Upper lobe of right lung (tissue), 1 donor: ENCODE measurements at places on chromosomes 7 and 10.
A peak's percentile ranks its signal among the peaks of the same experiment; 100 is the strongest.

DNA sequence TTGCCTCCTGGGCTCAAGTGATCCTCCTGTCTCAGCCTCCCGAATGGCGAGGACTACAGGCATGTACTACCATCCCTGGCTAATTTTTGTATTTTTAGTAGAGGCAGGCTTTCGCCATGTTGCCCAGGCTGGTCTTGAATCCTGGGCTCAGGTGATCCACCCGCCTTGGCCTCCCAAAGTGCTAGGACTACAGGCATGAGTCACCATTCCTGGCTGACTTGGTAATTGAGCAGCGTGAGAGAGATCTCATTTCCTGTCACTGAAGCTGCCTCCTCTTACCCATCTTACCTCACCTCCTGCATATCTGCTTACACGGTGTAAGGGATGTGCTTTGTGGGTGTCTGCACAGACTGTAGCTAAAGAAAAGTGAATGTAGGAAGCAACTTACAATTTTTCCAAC, 9.7 kb downstream of the IFIT3 start:
- no peak for DNase-seq

DNA sequence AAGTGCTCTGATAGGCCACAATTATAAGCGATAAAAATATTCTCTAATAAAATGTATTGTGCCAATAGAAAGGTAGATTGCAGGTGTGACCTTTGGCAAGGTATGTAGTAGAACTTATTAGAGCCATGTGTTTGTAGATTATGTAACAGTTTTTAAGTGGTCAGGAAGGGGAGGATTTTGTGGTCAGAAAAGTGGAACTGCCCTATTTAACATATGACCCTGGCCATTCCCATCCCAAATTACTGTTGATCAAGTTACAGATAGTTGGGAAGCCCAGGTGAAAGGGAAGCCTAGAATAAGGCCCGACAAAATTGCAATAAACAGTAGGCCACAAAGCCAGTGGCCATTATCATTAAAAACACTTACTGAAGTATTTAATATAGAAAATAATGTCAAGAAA, 89.2 kb downstream of the SPAG6 start:
- no peak for DNase-seq

GRCh38 chr10:74150204-74150989, at the start of gene AP3M1:
Gene AP3M1 (minus strand): TSS chr10:74150828. CDS start chr10:74138379, 12,449 bp downstream.
- peak; percentile 90 for DNase-seq

DNA sequence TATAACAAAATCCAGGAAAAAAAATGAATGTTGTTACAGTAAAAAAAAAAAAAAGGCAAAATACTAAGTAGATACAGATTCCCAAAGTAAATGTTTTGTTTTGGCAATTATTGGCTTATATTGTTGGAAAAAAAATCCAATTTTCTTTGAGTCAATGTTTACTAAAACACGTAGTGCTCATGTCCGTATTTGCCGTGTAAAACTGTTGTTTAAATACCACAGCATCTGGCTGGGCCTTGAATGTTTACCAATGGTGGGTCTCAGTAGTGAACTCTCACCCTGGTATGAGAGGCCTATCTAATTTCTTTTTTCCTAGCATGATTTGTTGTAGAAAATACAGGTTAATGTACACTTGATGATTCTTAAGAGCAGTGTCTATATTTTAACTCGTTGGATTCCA, 41.4 kb upstream of the SLC26A5 start:
- DNase-seq, result no peak

- no peak for DNase-seq
Observed at GRCh38 chr10:69787681-69788080, 14.0 kb upstream of the COL13A1 start.

DNA sequence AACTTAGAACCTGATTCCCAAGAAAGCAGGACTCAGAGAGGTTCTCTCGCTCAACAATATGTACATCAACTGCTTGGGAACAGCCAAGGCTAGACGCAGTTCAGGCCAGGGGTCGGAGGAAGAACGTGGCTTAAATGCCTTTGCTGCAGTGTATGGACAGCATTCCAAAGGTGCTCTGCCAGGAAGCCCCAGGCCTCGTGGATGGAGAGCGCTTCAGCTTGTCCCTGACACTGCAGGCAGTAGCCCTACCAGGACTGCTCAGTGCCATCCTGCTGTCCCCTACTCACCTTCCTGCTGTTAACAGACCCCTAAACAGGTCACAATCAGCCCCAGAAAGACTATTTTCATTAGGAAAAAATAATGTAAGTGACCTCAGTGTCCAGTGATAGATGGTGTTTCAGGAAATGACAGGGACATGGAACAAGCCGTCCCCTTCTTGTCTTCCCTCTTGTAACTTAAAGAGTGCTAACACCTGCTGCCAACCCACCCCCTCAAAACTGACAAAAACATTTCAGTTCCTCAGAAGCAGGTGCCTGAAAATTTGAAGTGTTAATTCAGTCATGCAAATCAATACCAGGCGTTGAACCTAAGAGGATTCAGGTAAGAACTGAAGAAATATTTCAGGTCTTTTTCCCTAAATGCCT, 16.5 kb downstream of the CREB3L2 start:
- DNase-seq, result no peak

GRCh38 chr10:22453948-22454591, 108.8 kb downstream of the SPAG6 start:
- DNase-seq, result no peak

- DNase-seq, result peak; percentile 73
Observed at GRCh38 chr10:110141871-110142635, 65.4 kb upstream of the MXI1 start.

DNA sequence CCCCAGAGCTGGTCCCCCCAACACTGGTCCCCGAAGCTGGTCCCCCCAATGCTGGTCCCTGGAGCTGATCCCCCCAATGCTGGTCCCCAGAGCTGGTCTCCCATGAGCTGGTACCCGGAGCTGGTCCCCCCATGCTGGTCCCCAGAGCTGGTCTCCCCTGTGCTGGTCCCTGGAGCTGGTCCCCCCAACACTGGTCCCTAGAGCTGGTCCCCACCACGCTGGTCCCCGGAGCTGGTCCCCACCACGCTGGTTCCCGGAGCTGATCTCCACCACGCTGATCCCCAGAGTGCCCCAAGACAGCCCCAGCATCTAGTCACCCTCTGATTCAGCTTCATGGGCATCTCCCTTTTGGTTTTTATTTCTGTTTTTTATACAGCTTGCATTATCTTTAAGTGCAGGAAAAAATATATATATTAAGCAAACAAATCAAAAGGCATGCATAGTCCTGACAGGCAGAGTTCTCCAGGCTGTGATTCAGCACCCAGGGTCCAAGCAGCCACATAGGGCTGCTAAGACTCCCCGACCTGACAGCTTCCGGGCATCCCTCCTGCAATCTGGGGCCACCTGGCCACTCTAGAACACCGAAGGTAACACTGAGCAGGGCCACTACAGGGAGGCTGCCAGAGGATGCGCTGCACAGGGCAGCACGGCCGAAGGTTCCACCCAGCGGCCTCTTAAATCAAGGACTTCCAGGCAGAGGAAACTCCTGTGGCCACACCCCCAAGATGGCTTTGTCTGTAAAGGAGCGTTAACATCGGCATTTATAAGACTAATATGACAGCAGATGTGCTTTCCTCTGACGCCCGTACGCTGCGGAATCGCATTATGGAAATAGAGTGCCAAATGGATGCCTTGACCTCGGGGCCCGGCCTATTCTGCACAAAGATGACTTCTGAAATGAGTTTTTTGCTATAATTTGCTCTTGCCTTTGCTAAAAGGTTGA, 215.0 kb downstream of the PTPRN2 start:
- DNase-seq, result peak; percentile 38

DNA sequence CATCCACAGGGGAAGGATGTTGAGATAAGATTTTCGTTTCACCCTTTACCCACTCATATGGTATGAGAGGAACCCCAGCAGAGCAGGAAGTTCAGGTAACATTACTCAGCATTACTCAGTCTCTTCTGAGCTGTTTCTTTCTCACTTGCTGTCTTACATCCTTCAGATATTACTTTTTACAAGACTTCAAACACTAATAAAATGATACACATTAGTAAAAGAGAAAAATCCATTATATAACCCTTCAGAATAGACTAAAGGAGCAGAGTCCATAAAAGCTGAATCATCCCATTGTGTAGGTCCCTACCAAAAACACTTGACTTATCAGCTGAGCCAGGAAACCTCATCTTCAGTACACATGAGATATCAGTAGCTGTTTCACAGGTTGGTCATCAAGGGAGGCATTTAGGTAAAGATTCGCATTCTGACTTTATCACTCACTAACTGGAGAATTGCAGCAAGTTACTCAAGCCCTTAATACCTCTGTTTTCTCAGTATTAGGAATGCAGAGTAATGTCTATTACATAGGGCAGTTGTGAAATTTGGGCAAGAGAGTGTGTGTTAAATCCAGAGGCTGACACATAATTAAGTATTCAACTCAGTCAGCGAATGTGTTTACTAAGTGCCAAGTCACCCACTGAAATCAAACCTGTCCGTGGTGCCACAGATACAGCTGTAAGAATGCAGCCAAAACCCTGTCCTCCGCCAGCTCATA, 44.7 kb downstream of the KLF6 start:
- DNase-seq, result no peak

DNA sequence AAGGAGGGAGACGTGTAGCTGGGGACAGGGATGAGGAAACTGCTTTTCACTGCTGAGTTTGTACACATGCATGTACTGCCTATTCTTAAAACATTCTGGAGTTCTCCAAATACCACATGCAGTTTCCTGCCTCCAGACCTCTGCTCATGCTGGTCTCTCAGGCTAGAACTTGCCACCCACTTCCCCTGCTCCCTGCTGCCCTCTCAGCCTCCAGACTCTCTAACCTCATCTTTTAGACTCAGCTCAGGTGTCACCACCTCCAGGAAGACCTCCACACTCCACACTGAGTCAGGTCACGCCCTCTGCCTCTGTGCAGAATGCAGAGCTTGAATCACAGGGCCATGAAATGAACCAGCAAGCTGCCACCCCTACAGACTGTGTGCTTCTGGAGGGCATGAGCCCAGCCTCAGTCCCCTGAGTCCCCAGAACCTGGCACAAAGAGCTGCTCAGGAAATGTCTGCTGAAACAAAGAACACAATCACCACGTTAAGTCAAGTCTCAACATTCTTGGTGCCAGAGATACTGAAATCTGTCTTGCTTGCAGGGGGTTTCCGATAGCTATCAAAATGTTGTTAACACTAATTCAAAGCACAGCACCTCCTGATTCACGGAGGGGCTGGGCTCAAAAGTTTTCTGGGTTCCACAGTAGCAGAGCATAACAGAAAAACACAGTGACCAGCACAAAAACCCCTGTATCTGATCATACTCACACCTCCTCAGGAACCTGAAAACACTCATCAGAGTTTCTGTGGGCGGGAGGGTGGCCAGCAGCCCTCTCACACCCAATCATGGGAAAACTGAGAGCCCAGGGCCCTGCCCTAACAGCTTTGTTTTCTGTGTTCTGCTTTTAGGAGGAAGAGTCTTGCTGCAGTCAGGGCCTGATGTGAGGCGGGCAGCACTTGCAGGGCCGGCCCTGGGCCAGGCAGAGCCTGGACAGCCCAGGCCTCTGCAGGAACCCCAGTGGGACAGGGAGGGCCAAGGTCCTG, 21.1 kb downstream of the FAM53B start:
- DNase-seq, result peak; percentile 70

DNA sequence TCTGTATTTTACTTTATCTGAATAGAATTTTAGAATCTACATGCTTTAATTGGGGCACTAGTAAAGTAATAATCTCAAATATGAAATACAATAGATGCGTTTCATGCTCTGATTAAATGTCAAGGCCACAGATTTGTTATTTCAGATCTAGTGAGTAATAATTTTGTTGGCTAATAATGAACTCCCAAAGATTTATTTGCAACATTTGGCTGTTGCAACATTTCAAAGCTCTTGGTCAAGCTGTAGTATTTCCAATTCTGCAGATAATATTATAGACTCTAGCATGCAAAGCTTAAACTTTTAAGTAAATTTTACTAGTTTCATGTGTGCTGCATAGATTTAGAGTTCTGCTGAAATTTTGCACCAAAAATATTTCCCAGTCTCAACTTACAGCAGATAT, 16.7 kb downstream of the LRRN3 start:
- no peak for DNase-seq

DNA sequence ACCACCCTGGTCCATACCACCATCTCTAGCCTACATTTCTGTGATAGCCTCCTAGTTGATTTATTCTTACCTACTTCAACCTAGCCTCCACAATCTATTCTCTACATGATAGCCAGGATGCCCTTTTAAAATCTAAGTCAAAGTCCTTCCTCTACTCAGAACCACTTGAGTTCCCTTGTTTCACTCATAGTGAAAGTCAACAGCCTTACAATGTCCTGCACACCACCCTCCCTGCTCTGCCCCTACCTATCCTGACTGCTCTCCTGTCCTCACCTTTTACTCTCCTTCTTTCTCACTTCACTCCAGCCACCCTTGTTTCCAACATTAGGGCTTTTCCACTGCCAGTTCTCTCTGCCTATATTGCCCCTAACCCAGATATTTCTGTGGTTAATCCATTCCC, 146.7 kb downstream of the GRM3 start:
- no peak for DNase-seq

GRCh38 chr10:44383749-44384600, 922 bp downstream of the CXCL12 start:
- peak; percentile 62 for DNase-seq

GRCh38 chr7:107743567-107744344, at the start of gene CBLL1:
Gene CBLL1 (plus strand): TSS chr7:107744142. CDS start chr7:107744164, 22 bp downstream.
- peak; percentile 98 for DNase-seq

- DNase-seq, result no peak
Observed at GRCh38 chr7:66301737-66302136, 96.6 kb downstream of the TPST1 start.
